OCI-LY7 (cell line): ENCODE measurements at places on chromosomes 3 and 15. TPM values are rescaled to one million over a fixed set of nuclear protein-coding genes. Genes with fewer than 3 reads are reported as not detected.

GRCh38 chr15:79310612-79310984, 314 bp upstream of the TMED3 start:
- peak; percentile 71 for DNase-seq

- peak; percentile 64 for DNase-seq
These were observed 64.8 kb downstream of the RFTN1 start for GRCh38 chr3:16448639-16449070.

GRCh38 chr15:59120937-59121336, 16.0 kb downstream of the CCNB2 start:
- DNase-seq, result no peak

DNA sequence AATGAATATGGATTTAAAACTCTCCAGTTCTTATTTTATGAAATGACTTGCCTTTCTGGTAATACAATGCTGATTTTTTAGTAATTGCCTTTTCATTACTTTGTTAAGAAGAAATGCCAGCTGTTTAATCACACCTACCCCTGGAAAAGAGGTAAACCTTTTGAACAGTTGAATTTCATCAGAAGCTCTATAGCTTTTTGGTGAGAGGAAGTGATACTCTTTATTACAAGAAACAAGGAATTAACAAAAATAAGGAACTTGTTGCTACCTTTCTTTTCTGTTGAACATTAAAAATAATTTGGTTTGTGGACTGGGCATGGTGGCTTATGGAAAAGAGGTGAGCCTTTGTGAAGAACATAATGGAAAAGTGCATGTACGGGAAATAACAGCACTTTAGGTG, 19.7 kb downstream of the BLOC1S6 start:
- peak; percentile 37 for DNase-seq

The ANKRD34C gene
- total RNA-seq, result not detected in 2 replicates

DNA sequence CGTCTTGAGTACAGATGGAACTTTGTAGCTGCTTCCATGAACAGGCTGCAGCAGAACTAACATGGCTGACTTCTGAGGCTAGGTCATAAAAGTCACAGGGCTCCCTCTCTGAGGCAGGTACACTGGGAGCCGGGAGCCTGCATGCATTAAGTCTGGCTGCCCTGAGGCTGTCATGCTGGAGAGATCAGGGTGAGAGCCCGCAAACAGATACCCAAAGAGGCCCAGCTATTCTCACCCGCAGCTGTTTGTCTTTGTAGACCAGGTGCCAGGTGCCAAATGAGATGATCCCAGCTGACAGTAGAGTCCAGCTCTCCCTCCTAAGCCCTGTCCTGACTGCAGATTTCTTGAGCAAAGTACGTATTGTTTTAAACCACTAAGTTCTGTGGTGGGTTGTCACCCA, 8.6 kb upstream of the SLCO3A1 start:
- DNase-seq, result no peak

DNA sequence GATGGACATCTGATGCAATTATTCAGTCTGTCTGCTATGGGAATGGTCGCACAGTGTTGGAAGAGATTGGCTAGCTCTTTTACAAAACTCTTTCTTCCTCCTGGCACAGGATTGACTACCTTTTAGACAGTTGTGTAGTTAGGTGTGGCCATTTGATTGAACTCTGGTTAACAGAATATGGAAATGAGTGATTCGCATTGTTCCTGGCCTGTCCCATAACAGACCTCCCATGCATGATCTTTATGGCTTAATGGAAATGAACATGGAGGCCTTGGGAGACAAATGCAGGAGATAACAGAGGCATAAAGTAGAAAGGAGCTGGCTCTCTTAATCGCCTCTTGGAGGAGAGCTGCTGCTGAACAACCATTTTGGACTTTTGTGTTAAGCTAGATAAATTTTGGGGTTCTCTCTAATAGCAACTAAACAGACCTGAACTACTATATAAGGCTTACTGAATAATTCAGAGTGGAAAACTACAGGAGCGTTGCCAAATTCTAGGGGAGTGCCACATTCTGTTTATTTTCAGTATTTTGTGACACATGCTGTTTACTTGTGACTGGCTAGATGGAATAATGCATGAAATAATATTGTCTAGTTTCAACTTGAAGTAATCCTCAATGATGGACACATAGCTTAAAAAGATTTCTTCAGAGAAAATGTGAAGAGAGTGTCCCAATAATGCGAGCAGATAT, 357.7 kb upstream of the SGO1 start:
- DNase-seq, result no peak

- DNase-seq, result no peak
These were observed 33.4 kb downstream of the LRRFIP2 start for GRCh38 chr3:37140899-37141541.

GRCh38 chr3:76026379-76026778, 241.0 kb upstream of the ZNF717 start:
- DNase-seq, result no peak

DNA sequence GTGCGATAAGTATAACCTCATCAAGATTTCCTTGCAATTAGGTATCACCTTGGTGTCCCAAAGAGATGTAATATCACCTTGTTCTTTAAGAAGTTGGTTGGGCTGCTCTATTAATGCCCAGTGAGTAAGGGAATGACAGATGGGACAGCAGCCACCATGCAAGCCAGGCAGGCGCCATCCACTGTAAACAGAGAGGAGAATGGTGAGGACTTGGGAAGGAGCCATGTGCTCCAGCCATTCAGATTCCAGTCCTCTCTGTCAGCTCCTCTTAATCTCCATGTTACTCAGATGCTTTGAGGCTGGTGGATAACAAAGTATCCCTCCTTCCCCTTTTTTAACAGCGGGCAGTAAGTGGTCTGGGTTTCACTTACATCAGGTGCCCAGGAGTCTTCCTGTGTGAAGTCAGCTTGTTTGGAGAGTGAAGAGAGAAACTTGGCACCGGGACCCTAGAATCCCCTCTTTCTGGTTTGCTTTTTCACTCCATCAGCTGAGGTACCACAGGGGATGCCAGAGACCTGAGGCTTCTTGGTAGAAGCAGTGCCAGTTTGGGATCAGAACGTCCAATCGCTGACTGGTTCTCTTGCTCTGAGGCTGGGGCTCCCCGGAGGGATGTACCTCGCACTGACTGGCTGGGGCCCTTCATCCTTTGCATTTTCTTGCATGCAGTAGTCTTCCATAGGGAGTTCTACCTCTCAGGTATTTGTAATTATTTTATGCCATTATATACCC, 29.5 kb downstream of the SLCO3A1 start:
- DNase-seq, result no peak
